ENCODE measurements at places on chromosomes 3 and 15.

- no peak for DNase-seq
Observed at GRCh38 chr3:63400246-63400860, 122.2 kb downstream of the SYNPR start.

- DNase-seq, result no peak
Observed at GRCh38 chr3:185037801-185038200, 115.1 kb downstream of the C3orf70 start.

DNA sequence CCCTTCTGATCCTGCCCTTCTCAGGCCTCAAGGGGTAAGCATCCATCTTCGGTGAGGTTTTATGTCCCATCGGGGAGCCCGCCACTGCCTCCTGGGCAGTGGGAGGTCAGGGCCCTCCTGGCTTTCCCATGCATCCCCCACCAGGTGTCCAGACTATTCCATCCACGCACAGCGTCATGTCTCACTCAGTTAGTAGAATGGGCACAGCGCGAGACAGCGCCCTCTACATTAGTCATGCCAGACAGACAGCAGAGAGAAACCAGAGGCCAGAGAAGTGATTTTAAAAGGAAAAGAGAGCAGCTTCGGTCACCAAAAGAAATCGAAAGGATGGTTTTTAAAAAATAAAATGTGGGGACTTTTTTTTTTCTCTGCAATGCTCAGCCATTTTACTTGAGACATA is 49.8 kb downstream of the ZDHHC3 start:
- no peak for DNase-seq

DNA sequence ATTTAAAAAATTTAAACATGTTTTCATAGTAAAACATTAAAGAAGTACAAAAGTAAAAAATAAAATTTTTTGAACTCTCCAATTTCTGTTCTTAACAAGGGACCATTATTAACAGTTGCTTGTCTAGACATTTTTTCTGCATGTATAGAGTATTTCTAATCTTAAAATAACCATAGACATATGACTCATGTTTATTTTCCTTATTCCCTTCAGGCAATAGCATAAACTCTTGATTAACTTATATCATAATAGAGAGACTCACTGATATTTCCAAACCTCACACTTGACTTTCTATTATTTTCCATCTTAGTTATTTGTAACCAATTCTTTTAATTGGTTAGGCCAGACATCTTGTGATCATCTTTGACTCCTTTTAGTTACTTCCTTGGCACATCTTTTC is 325.6 kb upstream of the SOX14 start:
- DNase-seq, result no peak

DNA sequence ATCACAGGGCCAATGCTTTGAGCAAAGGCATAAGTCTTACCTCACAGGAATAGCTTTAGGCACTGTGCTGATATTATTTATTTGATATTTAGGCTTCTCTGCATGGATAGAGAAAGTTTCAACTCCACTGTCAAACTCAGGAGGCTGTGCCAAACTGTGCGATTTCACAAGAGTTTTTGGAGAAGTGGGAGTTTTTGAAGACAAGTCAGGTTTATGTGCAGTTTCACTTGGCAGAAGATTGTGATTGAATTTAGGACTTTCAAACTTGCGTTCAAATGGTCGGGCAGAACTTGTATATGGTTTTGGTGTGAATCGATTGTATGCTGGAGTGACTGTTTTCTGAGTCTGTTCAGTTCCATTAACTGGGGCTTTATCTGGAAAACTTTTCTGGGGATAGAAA is 113.7 kb downstream of the TJP1 start:
- no peak for DNase-seq

DNA sequence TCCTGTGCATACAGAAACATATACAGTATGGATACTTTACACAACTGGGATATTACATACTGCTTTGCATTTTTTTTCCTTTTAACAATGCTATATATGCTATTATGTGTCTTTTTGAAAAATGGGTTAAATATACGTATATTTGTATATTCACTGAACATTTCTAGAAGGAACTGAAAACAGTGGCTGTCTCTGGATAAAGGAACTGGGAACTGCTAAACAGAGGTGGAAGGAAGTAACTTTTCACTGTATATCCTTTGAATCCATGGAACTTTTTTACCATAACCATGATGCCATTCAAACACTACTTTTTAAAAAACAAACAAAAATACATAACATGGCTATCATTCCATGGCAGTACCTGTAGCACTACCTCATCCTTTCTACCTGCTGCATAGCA is 1.8 kb downstream of the MTFMT start:
- DNase-seq, result no peak

- DNase-seq, result peak; percentile 11
Observed at GRCh38 chr3:111151438-111151837, 79.8 kb downstream of the NECTIN3 start.

DNA sequence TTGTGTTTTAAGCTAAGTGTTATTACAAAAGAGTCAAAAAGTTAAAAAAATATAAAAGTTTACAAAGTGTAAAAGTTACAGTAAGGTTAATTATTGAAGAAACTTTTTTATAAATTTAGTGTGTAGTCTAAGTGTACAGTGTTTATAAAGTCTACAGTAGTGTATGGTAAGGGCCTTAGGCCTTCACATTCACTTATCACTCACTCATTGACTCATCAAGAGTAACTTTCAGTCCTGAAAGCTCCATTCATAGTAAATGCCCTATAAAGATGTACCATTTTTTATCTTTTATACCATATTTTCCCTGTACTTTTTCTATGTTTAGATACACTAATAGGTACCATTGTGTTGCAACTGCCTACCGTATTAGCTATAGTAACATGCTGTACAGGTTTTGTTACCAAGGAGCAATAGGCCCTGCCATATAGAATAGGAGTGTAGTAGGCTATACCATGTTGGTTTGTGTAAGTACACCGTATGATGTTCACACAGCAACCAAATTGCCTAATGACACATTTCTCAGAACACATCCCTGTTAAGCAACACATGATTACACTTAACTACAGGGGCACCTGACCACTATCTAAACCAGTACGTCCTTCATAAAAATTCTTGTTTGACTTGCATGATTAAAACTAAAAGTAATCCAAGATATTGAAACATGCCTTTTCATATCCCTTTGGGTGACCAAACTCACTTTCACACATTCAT is 17.2 kb downstream of the RAD18 start:
- no peak for DNase-seq

GRCh38 chr3:182795389-182795782 is 2.1 kb downstream of the ATP11B start:
- peak; percentile 27 for DNase-seq

DNA sequence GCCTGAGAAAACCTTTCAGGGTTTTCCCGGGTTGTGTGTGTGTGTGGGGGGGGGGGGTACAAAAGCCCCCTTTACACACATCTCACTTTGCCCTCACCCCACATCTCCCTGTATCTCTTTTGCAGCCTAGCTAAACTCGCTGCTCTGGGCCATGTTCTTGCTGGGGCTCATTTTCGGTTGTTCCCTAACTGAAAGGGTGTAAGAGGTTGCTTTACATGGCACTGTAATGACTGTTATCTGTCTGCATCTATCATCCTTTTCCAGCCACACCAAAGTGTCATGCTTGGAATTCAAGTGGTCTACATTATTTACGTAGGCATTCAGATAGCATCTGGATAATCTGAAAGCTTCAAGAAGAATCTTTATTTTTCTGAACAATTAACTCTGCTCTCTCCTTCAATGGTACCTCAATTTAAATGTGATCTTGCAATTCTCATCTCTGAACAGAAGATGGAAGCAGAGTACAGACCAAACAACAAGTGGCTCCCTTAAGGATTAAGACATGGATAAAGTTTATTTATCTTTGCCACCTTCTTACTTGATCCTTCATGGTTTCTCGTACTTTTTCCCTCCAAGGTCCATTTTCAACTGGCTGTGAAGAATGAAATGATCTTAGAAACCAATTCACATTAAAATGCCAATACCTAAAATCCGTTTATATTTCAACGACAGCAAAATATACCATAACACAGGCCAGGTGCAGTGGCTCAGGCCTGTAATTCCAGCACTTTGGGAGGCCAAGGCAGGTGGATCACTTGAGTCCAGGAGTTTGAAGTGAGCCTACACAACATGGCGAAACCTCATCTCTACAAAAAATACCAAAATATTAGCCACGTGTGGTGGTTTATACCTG is 34.9 kb downstream of the DCLK3 start:
- DNase-seq, result peak; percentile 54

DNA sequence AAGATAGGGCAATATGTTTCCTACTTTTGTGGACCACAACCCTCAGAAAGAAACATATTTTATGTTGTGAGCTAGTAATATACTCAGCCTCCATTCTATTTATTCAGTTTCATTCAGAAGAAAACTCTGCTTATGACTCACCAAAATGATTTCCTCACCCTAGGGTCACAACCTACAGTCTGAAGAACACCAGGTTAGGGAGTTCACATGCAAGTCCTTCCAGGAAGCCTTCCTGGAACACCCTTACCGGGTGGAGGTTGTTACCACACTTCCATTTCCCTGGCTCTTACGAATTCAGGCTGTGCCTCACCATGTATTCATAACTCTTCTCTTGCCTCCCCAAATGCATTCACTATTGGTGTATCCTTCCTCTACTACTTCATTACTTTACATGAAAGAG is 228.0 kb upstream of the ADAMTS9 start:
- no peak for DNase-seq

DNA sequence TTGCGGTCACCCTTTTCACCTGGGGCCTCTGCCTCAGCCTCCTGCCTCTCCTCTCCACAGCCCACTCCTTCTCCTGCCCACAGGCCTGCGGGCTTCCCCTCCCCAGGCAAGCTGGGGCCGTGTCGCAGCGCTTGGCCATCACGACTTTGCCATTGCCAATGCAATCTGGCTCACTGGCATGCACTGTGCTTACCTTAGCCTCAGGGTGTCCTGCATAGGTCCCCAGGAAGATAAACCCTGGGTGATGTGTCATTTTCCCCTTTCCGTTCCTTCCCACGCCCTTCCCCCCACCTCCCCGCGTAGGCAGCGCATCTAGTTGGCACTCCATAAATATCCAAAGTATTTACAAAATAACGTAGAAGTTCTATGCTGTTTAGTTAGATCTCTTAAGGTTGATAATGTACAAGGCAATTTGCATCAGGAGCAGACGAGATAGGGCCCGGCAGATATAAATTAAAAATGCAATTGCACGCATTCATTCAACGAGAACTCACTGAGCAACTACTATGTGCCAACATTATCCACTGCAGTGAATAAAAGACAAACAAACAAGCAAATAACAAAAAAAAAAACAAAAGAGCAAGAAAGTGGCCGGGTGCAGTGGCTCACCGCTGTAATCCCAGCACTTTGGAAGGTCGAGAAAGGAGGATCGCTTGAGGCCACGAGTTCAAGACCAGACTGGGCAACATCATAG is 973 bp upstream of the COPG1 start:
- DNase-seq, result no peak

GRCh38 chr15:101378171-101378755 is 83.2 kb upstream of the SNRPA1 start:
- no peak for DNase-seq

- no peak for DNase-seq
Observed at GRCh38 chr3:46663591-46664135, 29.8 kb downstream of the ALS2CL start.

DNA sequence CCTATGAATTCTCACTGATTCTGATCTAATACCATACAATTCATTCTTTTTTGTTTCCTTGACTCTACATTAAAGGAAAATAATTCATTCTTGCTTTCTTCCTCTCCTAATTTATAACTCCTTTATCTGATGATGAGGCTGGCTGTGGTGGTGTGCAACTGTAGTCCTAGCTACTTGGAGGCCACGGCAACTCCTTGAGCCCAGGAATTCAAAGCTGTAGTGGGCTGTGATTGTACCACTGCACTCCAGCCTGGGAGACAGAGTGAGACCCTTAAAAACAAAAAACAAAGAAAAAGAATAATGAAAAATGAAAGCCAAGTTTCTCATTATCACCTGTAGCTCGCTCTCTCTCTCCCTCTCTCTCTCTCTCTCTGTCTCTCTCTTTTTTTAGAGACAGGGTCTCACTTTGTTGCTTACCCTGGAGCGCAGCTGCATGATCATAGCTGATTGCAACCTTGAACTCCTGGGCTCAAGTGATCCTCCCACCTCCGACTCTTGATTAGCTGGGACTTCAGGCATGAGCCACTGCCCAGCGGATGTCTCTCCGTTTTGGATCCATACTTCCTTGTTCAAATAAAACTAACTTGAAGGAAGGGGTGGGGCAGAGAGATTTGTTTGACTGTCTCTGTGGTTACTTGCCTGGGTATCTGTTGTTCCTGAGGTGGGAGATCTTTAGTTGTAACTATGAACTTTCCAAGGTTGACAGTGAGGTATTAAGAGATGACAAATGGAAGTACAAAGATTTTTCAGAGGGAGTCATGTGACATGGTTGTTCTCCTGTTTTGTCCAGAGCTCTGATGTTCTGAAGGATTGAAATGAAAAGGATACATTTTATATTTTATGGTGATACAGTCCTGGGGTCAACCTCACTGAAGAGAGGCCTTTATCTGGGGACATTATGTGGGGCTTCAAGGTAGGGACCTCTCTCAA is 46.9 kb downstream of the STARD9 start:
- no peak for DNase-seq

- DNase-seq, result no peak
Observed at GRCh38 chr3:54874816-54875556, 52.9 kb downstream of the LRTM1 start.

GRCh38 chr3:126355251-126355650 is 2.0 kb downstream of the KLF15 start:
- DNase-seq, result no peak

GRCh38 chr3:161274691-161275298 is 53.7 kb downstream of the NMD3 start:
- peak; percentile 31 for DNase-seq

- DNase-seq, result no peak
Observed at GRCh38 chr3:167397826-167398225, 17.7 kb upstream of the ZBBX start.

- DNase-seq, result no peak
Observed at GRCh38 chr3:147613725-147614124, 204.6 kb downstream of the ZIC1 start.

DNA sequence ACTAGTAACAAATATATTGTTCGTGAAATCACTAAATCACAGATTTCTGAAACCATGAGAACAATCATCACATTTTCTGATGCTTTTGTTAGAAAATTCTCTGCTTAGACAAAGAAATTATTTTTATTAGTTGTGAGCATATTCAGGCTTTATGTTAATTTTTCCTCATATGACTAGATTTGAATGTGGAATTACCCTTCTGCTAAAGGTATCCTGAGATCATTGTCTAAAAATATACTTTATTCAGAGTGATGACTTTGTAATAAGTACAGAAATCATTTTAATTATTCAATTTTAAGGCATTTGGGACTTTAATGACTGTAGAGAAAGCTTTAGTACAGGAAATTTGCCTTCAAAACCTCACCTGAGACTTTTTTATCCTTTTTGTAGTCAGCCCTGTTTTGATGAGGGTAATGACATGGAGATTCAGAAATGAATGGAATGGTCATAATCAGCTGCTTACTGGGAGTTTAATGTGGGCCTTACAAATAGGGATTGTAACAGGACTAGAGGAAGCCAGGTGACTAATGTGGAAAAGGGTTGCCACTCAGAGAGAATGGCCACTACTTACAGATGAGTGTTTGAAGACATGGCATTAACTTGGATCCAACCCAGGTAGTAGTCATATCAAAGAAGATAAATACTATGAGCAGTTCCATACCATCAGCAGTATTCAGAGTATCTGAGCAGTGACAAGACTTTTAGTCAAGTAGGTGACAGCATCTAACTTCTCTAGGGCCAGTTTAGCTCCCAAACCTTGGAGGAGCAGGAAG is 148.3 kb downstream of the MBNL1 start:
- DNase-seq, result no peak
